ENCODE measurements at places on chromosomes 5 and 9.

DNA sequence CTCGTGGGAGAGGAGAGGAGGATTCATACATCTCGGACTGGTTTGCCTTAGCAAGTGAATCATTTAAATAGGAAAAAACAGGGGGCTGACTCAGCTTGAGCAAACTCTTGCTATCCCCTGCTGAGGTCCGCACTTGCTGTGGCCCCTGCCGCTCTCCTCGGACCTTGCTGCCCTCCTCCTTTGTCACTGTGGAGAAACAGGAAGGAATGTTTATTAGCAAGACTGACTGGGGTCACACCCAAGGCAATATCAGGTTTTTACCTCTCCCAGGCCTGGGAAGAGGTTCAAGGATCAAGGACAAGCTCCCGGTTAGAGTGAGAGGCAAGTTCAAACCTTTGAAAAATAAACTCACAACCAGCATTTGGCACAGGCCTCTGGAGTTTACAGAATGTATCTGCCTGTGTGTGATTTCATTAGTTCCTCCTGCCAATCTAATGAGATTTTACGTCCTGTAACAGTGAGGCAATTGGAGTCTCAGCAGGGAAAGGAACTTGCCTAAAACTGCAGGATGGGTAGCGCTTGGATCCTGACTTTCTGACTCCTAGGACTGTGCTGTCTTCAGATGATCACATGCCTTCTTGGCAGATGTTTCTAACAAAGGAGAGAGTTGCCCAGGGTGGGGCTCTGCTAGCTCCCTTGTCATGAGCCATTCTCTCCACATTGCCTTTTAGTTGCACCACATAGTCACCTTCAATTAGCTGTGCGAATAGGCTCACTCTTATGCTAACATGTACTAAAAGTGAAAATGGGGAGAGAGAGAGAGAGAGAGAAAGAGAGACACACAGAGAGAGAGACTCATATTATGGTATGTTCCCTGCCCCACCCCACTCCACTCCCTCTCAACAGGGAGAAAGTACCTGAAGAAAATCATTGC, 108.6 kb upstream of the CDKN2B start:
- DNase-seq = no peak

DNA sequence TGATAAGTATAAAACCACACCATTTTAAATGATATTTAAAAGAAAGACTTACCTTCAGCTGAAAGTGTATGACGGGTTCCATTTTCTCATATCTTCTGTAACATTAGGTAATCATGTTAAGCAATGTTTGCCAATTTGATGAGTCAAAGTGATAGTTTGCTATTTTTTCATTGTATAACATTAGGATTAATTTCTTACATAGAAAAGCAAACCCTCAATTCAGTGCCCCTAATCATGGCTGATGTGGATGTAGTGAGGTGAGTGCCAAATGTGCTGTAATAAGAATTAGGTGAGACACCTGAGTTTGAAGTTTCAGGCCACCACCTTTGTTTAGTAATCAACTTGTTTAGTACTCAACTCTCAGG, 68.0 kb downstream of the UNC13B start:
- DNase-seq = no peak

GRCh38 chr9:11735391-11735790, 957.8 kb upstream of the TYRP1 start:
- DNase-seq = no peak

- DNase-seq = no peak
Observed at GRCh38 chr5:135326296-135327254, 72.5 kb downstream of the MACROH2A1 start.

DNA sequence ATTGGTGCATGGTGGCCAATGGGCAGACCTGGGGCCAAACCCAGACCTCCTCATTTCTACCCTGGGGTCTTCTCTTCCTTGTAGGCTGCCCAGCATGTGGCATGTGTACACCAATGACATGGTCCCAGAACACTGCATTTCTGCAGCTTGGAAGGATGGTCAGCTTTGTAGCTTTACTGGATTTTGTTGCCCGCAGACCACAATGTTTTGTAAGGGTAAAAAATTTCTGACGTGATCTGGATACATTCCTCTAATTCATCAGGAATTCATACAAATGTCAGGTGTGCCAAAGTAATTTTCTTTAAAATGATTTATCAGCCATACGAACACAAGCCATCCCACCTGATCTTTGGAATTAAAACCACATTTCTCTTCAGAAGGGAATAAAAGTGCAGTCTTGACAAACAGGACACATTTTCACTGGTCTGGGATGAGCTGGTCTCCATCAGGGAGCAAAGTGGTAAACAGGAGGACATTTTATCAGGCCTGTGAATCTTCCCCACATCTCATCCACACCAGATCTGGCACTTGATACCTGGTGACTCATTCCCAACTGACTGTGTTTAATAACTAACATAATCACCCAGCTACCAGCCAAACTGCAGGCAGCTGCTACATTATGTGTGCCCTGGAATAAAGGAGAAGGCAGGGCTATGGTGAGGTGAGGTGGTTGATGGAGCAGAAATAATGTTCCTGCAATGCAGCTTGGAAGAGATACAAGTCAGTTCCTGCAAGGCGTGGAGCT, 103.9 kb downstream of the SPOCK1 start:
- no peak for DNase-seq

DNA sequence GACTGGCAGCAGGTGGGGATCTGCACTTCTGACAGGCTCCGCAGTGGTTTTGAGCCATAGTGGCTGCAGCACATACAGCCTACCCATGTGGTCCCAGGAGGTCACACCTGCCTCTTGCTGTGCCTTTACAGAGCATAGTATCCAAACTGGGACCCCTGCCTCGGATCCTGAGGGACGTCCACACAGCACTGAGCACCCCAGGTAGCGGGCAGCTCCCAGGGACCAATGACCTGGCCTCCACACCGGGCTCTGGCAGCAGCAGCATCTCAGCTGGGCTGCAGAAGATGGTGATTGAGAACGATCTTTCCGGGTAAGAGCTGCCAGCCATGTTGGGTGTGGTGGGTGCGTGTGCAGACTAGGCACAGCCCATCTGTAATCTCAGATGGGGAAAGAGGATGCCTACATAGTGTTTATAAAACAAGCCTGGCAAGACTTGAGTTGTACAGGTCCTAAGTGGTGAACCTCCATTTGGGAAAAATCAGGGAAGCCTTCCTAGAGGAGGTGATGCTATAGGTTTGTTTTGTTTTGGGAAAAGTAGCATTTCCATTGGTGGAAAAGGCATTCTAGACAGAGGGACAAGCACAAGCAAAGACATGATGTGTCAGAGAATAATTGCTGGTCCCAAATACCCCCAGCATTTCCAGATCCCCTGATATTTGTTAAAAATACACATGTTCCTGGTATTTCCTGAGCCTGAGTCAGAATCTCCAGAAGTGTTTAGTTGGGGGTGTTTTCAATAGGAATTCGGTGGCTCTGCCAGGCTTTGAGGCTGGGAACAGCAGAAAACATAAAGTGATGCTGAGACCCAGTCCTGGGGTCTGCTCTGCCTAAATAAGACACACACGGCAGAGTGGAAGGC, 119.2 kb downstream of the DAB2IP start:
- no peak for DNase-seq

- peak; percentile 5 for DNase-seq
Observed at GRCh38 chr9:120713257-120714087, 798 bp downstream of the MEGF9 start.

DNA sequence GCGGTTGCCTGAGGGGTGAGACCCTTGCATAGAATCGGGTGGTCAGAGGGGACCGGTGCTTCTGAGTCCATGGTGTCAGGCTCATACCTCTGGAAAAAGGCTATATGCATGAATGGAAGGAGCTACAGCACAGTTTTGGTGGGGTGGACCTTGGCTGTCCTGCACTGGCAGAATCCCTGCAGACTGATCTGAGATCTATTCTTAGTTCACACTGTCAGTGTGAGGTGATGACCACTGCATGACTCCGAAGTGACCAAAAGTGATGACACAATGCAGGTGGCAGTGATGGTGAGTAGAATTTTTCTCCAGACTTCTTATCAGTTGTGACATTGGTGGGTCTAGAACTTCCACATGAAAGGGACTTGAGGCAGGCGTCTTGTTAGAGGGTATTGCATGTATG, 105.2 kb upstream of the SLC28A3 start:
- DNase-seq = no peak

DNA sequence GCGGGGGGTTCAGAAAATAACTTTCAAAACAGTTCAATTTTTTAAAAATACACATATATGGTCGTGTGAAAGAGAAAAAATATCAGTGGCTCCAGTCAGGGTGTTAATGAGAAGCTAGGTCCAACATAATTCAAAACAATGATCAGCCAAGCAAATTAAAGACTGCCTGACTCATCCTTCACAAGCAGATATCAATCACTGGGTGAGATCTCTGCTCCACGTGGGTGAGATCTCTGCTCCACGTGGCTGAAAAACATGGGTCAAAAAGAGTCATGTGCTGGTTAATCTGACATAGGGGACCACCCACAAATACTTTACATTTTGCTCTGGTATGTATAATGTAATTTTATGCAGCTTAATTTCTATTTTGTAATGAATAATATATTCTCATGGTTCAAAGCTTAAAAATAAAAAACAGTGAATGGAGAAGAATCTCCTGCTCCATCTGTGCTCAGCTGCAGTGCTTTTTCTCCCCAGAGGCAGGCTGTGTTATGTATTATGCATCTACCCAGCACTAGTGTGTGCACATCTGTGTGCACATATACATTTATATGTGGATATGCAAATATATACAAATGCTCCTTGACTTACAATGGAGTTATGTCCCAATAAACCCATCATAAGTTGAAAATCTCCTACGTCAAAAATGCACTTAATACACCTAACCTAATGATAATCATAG, 93.1 kb upstream of the S1PR3 start:
- DNase-seq = no peak

DNA sequence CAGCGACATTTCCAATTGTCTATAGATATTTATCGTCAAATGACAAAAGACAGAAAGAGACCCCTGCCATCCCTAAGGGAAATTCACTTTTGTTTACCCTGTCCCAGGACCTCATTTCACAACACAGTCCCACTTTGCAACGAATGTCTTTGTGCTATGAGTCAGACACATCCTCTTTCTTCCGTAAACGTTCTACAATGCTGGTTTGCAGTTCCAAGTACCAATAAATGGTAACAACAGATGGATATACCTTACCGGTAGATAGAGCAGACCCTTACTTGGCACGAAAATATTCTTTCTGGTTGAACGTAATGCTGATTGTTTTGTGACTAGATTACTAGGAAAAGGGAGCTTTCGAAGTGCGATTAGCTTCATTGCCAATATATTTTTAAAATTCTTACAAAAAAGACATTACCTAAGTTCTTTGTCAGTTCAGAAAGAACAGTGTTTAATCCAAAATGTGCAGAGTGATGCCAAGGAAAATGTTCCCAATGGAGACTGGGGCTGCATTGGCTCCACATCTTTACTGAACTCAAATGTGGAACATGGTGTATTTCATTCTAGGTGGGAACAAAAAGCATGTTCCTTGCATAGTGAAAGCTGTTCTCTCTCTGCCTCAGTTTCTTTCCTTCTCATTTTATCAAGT, 202.5 kb upstream of the SLC27A6 start:
- DNase-seq = no peak

DNA sequence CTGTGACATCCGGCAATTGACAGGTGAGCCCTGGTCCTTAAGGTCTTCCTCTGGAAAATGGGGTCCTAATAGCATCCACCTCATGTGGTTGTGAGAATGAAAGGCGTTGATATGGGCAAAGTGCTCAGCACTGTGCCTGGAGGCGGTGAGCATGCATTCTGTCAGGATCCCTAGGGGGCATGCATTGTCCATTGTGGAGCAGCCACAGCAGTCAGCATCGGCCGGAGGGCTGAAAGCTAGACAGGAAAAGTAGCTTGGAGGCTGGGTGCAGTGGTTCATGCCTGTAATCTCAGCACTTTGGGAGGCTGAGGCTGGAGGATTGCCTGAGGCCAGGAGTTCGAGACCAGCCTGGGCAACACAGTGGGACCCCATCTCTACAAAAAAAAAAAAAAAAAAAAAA, 122.2 kb downstream of the LHX2 start:
- DNase-seq = no peak

DNA sequence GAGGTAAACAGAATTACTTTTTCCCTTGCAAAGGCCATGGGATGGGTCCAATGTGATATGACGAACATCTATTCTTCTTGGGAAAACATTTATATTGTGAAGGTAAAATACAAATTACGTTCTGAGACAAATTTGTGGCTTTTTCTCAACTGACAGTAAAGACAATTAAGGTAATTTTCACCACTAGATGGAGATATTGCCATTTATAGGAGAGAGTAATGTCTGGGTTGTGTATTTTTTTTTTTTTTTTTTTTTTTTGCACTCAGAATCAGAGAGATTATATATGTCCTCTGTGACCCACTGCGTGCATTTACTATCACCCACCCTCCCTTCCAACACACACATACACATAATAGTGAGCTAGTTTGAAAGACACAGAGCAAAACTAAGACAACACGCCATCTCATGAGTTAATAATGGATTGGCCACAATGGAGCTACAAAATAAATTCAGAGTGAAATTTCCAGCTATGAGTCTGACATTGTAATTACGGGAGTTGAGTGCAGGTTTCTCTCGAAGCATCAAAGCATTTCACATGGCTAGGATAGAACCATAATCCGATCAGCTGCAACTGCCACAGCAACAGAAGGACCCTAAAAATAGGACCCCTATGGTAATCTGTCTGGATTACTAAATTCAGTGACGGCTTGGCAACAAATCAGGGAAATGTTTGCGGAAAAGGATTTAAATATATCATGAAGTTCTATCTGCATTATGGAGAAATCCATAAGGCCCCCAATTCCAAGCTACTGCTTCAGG, 49.2 kb downstream of the ANXA1 start:
- DNase-seq = no peak

DNA sequence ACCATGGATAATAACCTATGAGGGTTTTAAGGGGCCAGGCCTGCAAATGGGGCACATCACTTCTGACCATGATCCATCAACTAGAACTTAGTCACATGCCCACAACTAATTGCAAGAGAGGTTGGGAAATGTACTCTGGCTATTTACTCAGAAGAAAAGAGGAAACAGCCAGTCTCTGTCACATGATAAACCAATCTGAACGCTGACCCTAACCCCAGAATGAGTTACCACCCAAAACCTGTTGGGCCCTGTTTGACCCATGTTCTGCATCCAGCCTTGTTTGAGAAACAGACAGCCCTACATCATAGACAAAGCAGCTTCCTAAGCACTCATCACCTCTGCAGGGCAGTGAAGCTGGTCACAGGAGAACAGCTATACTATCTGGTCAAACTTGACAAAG, 5.8 kb downstream of the MACROH2A1 start:
- no peak for DNase-seq

DNA sequence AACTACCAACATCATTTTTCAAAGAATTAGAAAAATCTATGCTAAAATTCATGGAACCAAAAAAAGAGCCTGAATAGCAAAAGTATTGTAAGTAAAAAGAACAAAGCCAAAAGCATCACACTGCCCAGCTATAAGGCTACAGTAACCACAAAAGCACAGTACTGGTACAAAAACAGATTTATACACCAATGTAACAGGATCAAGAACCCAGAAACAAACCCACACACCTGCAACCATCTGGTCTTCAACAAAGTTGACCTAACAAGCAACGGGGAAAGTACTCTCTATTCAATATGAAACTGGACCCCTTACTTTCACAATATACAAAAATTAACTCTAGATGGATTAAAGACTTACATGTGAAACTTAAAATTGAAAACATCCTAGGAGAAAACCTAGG, 94.2 kb upstream of the TARS1 start:
- no peak for DNase-seq

- no peak for DNase-seq
Observed at GRCh38 chr9:34577400-34578240, 11.9 kb downstream of the CNTFR start.

Data from stimulated activated CD8-positive, alpha-beta memory T cell treated with anti-CD3 and anti-CD28 coated beads, Interleukin-7, amount 100 ng/mL, for 4 hours (primary cell).